ENCODE measurements at places on chromosomes 2 and 18. TPM values are rescaled to one million over a fixed set of nuclear protein-coding genes. Genes with fewer than 3 reads are reported as not detected.

HOXD8 gene
- 6.6 TPM for total RNA-seq

GALM gene
- total RNA-seq = 18.5 TPM

KCNIP3 gene
- 1.0 TPM for total RNA-seq

KCNG2 gene
- total RNA-seq = not detected

SLC8A1 gene
- total RNA-seq = 0.51 TPM

ASXL3 gene
- total RNA-seq = not detected

TCF4 gene
- 2.5 TPM for total RNA-seq

GALNT13 gene
- 9.9 TPM for total RNA-seq

GAL3ST2 gene
- total RNA-seq = 0.28 TPM

AKAIN1 gene
- total RNA-seq = not detected

ZNF521 gene
- total RNA-seq = not detected

LAMA1 gene
- total RNA-seq = not detected

DNMT3A gene
- total RNA-seq = 6.1 TPM

HS6ST1 gene
- total RNA-seq = 12.9 TPM

ACADL gene
- total RNA-seq = 0.07 TPM

QPCT gene
- 17.5 TPM for total RNA-seq

FMNL2 gene
- total RNA-seq = 30.8 TPM

UGT1A8 gene
- not detected for total RNA-seq

ERICH2 gene
- not detected for total RNA-seq

RNU2-63P gene
- not detected for total RNA-seq

TRIM54 gene
- 0.48 TPM for total RNA-seq
